Astrocyte (in vitro differentiated cells and primary cell): ENCODE measurements at places on chromosomes 3 and 15. TPM values are rescaled to one million over a fixed set of nuclear protein-coding genes. Genes with fewer than 3 reads are reported as not detected.

Gene BLM
- 2.8 and 3.7 TPM in 2 replicates for total RNA-seq

DNA sequence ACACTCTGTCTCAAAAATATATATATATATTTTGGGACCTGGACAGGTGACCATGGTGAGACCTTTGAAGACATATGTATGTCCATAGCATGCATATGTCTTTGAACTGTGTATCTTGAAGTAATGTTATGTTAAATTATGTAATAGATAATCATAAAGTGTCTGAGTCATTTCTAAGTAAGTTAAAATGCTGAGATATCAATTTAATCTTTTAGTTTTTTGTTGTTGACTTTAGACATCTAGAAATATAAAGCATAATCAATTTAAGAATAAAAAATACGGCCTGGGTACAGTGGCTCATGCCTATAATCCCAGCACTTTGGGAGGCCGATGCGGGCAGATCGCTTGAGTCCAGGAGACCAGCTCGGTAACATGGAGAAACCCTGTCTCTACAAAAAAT, 12.7 kb upstream of the SETD2 start:
- no peak overlapping the region for H3K27ac ChIP-seq
- no peak for DNase-seq
- H3K27me3 ChIP-seq = no peaks in the 10 kb centered on the region
- no peaks in the 10 kb centered on the region for H3K36me3 ChIP-seq

DNA sequence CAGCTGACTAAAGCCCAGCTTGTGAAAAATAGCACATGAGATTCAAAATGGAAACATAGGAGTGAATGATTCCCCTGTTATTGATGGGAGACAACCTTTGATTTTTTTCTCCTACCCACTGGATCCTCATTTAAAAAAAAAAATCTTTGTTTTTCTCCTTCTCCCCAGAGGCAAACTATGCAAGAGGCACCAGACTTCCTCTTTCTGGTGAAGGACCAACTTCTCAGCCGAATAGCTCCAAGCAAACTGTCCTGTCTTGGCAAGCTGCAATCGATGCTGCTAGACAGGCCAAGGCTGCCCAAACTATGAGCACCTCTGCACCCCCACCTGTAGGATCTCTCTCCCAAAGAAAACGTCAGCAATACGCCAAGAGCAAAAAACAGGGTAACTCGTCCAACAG, 2.6 kb downstream of the CACNA1D start:
- H3K4me1 ChIP-seq = peaks cover 14% of the 10 kb centered on the region
- H3K4me3 ChIP-seq = no peak overlapping the region
- no peak for DNase-seq
- H3K36me3 ChIP-seq = no peaks in the 10 kb centered on the region
- H3K27me3 ChIP-seq = peaks cover 23% of the 10 kb centered on the region
- no peak overlapping the region for H3K27ac ChIP-seq

DNA sequence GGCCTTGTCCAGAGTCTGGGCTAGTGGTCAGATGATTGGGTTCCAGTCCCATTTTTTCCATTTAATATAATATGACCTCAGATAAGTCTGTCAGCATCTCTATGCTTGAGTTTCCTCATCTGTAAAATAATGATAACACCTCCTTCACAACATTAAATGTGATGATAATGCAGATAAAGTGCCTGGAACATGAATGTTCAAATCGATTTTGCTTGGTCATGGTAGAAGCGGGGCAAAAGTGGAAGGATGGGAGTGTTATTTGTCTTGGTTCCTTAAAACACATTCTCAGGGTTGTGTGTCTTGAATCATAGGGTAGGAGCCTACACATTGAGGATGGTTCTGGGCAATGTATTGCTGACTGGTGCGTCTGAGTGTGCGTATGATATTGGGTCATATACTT, 16.9 kb downstream of the ARIH2 start:
- peaks cover 10% of the 10 kb centered on the region for H3K36me3 ChIP-seq
- H3K27me3 ChIP-seq = no peaks in the 10 kb centered on the region
- no peak for DNase-seq
- no peaks in the 10 kb centered on the region for H3K4me1 ChIP-seq

- no peak for DNase-seq
- H3K4me3 ChIP-seq = no peak overlapping the region
- H3K36me3 ChIP-seq = no peaks in the 10 kb centered on the region
- no peaks in the 10 kb centered on the region for H3K4me1 ChIP-seq
- no peak overlapping the region for H3K27ac ChIP-seq
- H3K27me3 ChIP-seq = no peaks in the 10 kb centered on the region
Measured at GRCh38 chr3:117874904-117875874, 1159.5 kb downstream of the IGSF11 start.

- no peaks in the 10 kb centered on the region for H3K27me3 ChIP-seq
- no peaks in the 10 kb centered on the region for H3K4me1 ChIP-seq
- H3K4me3 ChIP-seq = no peak overlapping the region
- DNase-seq = no peak
Measured at GRCh38 chr3:14775011-14775410, 43.8 kb upstream of the FGD5 start.
